Fibroblast of skin of abdomen (primary cell): ENCODE measurements at places on chromosomes 2 and 18.
A peak's percentile ranks its signal among the peaks of the same experiment; 100 is the strongest.

- DNase-seq = no peak
Measured at GRCh38 chr2:3405876-3406275, 26.4 kb downstream of the TRAPPC12 start.

- DNase-seq = no peak
Measured at GRCh38 chr2:216501854-216502253, 3.2 kb downstream of the RPL37A start.

- no peak for DNase-seq
Measured at GRCh38 chr2:182068811-182069210, 83.2 kb downstream of the PPP1R1C start.

GRCh38 chr2:12678186-12678585, 38.5 kb upstream of the TRIB2 start:
- peak; percentile 57 for DNase-seq

GRCh38 chr2:198066597-198066996, 262.2 kb downstream of the PLCL1 start:
- DNase-seq = no peak

DNA sequence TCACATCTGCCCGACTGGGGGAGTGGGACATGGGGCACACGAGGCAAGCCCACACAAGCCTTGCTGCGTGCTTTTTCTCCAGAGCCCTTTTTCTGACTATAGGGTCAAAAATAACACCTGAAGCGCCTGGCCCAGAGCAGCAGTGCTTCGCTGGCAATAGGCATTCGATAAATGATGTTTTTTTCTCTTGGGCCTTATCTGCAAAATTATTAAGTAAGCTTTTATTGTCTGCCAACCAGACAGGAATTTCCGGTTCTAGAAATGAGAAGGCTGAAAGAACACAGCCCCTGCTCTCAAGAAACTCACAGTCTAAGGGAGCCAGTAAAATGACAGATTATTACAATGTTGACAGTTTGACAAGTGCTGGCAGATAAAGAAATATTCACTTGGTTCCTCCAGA, 2.7 kb upstream of the TMBIM1 start:
- no peak for DNase-seq

GRCh38 chr2:11100130-11100529, 55.1 kb upstream of the SLC66A3 start:
- no peak for DNase-seq

- DNase-seq = peak; percentile 45
Measured at GRCh38 chr2:169961911-169962310, 134.7 kb downstream of the UBR3 start.

DNA sequence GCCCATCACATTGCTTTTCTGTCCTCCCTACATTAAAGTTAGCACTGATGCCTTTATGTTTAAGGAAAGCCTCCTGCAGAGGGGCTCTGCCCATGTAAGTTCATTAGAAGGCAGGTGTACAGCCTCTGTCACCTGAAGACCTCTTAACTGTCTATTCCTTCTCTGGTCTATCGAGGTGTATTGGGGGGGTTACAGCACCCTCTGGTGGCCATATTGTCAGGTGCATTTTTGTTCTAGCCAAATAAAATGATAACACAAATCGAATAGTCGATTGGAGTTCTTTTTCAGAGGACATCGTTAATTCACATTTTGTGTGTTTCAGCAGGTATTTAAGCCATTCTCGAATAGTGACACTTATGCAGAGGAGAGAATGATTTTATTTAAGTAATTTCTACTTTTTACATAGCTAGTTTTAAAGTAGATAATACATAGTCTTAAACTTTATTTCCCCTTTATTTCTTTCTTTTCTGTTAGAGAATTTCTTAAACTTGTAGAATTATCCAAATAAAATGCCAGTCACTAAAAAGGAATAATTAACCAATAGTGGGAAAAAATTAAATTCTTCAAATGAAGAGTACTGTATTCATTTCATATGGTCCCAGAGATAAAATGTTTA, 136.8 kb downstream of the NEDD4L start:
- peak; percentile 33 for DNase-seq

DNA sequence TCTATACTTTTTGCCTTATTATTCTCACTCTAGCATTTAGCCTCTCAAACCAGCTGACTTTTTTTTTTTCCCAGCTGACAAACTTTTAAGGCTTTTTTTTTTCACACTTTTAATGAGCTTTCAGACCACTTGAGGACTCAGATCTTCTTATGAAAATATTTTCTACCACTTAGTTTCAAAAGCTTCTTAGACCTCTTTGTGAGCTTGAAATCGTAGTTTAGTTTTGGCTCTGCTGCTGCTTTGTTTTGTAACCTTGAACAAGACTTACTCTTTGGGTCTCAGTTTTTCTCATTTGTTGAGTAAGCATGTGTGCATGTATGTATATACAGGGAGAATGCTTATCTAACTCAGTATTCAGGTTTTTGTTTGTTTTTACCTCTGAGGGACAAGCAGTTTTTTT, 3.5 kb downstream of the NBEAL1 start:
- no peak for DNase-seq

GRCh38 chr2:3403587-3404334, 24.3 kb downstream of the TRAPPC12 start:
- no peak for DNase-seq

GRCh38 chr2:26081556-26081955, 47.7 kb downstream of the RAB10 start:
- no peak for DNase-seq

DNA sequence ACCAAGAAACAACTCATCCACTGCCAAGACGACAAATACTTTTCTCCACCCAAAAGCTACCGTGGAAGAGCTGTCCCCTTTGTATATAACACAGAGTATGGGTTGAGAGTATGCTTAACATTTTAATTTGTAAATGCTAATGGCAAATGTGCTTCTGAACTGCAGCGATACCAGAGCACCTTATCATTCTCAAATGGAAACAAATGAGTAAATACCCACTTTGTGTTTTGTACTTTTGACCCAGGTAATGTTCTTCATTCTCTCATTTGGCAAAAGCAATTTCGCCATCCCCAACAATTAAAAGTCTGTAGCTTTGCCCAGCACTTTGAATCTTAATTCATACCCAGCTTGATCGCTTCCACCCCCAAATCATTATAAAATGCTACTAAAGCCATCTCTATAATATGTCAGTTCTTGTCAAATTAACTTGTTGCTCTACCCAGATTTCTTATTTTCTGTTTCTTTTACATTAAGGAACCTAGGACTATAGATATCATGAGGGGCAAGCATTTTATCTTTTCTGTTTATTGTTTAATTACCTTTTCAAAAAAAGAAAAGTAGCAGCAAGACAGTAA, 6.2 kb upstream of the POU3F3 start:
- no peak for DNase-seq

GRCh38 chr18:70503060-70503459, 214.2 kb downstream of the SOCS6 start:
- DNase-seq = no peak

GRCh38 chr18:2889761-2890192, 43.0 kb downstream of the EMILIN2 start:
- no peak for DNase-seq

DNA sequence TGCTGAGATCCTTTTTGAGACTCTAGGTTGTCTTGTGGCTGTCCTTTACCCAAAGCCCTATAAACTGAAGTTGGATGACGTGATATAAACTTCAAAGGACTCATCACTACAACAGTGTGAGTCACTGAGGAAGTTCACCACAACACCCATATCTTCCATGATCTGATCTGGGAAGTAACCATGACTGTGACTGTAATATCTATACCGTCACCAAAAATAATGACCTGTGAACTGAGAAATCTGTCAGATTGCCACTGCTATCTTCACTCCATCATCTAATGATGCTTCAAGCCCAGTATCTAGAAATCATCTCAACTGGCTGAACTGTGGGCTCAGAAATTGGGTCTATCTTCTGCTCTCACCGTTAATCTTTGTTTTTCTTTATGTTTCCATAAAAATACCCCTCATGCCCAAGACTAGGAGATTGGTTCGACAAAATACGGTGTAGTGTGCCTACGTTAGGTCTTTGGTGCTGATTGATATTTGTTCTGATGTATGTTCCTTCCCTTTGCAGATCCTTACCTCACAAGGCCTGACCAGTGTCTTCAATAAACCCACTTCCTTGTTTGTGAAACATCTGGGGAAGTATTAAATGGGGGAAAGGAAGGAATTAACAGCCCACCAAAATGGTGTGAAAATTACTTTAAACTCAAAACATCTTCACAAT, 78.2 kb downstream of the MYL12B start:
- no peak for DNase-seq

- DNase-seq = no peak
Measured at GRCh38 chr2:240402566-240403272, 32.7 kb upstream of the GPC1 start.

- DNase-seq = no peak
Measured at GRCh38 chr2:156784020-156784701, 348.0 kb downstream of the GPD2 start.

- DNase-seq = no peak
Measured at GRCh38 chr2:44777537-44777936, 164.0 kb upstream of the SIX3 start.

DNA sequence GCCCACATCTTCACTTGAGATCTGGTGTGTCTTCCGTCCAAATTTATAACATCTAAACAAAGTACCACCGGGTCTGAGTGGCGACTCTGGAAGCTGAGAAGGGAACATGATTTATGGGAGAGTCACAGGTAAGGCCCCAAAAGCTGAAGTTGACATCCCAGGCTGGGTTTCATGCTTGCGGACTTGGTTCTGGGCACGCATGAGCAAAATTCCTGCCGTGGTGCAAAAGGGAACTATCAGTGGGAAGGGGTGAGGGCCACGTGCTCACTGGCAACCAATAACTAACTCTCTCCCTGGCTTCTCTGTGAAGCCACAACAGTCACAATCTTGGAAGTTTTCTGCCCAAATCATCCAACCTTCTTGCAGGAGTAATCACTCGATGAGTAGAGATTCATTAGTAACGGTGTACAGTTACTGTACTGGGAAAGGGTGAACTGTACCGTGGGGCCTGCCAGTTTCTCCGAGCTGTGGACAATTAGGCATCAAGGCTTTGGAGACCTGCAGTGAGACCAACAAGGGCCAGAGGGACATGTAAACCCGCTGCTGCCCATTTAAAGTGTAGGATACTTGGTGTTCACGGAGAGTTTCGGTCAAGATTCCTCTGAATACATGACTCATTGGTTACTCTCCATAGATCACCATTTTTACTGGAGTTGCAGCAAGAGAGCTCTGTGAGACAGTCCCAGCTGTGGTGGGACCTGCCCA, 69.4 kb upstream of the ASB18 start:
- DNase-seq = no peak

DNA sequence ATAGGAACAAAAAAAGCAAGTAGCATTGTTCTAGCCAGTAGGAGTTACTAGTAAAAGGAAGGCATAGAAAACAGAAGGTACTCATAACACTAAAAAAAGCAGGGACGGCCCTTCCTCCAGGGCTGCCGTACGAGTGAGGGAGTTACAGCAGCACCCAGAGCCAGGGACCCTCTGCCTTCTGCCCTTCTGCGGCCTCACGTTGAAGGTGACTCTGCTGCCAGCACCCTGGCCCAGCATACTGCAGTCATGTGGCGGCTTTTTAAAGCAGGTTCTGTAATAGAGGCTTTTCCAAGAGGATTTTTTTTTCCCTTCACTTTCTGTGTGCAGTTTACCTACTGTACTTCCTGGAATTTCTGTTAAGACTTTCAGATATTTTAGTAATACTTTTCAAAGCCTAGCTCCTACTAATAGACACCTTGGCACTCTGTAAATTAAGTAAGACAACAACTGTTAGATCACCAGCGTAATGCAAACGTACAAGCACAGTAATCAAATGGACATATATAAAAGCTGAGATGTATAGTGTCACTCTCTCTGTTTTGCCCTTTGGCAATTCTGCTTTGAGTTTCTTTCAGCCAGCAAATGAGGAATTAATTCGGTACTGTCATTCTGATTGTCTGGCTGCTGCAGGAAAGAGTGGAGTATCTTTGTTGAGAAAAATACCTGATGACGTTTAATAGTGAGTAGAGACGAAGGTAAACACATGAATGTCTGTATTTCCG, 161.5 kb downstream of the PTGR3 start:
- DNase-seq = no peak

DNA sequence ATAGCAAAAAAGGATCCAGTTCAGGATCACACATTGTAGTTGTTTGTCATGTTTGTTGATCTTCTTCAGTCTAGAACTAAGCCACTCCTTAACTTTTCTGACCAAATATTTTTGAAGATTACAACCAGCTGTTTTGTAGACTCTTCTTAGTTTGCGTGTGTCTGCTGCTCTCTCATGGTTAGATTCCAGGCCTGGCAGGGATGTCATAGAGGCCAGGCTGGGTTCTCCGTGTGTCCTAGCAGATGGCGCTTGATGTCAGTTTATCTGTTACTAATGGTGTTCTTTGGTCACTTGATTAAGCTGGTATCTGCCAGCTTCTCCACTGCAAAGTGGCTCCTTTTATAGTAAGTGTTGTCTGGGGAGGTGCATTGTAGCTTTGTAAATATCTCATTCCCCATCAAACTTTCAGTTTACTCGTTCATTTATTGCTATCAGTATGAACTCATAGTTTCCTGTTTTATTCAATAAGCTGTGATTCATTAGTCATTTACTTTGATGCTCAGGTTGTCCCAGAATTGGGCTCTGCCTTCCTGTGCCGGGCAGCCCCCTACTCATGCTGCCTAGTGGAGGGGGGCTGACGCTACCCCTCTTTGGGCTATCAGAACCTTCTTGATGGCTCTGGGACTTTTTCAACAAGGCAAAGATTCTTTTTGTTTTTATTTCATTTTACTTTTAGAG, 42.1 kb downstream of the GRHL1 start:
- peak; percentile 40 for DNase-seq

GRCh38 chr2:17719562-17720371, 33.8 kb downstream of the SMC6 start:
- peak; percentile 8 for DNase-seq

GRCh38 chr2:88764141-88764849, 72.8 kb downstream of the RPIA start:
- DNase-seq = no peak

DNA sequence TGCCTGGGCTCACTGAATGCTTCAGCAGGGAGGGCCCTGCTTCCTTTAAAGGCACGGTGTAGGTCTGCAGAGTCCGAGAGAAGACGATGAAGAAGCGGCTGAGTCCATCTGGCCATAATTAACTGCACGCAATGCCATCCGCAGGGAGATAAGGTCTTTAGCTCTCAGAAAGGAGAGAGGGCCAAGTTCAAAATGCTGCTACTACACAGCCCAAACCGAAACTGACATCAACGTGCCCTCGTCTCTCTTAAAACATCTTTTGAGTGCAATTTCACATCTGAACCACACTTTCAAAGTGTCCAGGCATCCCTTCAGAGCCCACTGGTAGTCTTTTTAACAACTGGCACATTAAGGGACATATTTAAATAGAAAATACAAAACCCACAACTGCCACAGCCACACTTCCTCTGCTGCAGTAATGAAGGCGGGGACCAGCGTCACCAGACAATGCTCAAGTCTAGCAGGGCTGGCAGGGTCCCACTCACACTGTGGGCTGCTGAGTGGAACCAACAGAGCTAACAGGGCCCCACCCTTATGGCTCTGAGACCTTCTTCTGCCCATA, 35.8 kb downstream of the ST3GAL5 start:
- DNase-seq = peak; percentile 44

GRCh38 chr18:52337276-52337675, 2.7 kb upstream of the DCC start:
- peak; percentile 67 for DNase-seq

GRCh38 chr2:70992945-70993853, 1.5 kb downstream of the TEX261 start:
- DNase-seq = no peak
